ENCODE measurements at places on chromosomes 4 and X. TPM values are rescaled to one million over a fixed set of nuclear protein-coding genes. Genes with fewer than 3 reads are reported as not detected.

ZAR1 gene
- not detected for total RNA-seq

DUSP9 gene
- 0.09 TPM for total RNA-seq

NXF2B gene
- total RNA-seq: not detected

SPARCL1 gene
- 0.87 TPM for total RNA-seq

GPRASP3 gene
- 6.0 TPM for total RNA-seq

LRP2BP gene
- 0.95 TPM for total RNA-seq

NONO gene
- total RNA-seq: 450 TPM

FRG2 gene
- total RNA-seq: not detected

GAGE10 gene
- total RNA-seq: not detected

KIT gene
- total RNA-seq: 1.1 TPM

SORCS2 gene
- total RNA-seq: not detected

MAGEB18 gene
- not detected for total RNA-seq

SPANXC gene
- total RNA-seq: not detected

KLHL8 gene
- 9.8 TPM for total RNA-seq

F11 gene
- total RNA-seq: not detected

STK32B gene
- 20.8 TPM for total RNA-seq
